ENCODE measurements at places on chromosomes 2 and 18.
A peak's percentile ranks its signal among the peaks of the same experiment; 100 is the strongest.

DNA sequence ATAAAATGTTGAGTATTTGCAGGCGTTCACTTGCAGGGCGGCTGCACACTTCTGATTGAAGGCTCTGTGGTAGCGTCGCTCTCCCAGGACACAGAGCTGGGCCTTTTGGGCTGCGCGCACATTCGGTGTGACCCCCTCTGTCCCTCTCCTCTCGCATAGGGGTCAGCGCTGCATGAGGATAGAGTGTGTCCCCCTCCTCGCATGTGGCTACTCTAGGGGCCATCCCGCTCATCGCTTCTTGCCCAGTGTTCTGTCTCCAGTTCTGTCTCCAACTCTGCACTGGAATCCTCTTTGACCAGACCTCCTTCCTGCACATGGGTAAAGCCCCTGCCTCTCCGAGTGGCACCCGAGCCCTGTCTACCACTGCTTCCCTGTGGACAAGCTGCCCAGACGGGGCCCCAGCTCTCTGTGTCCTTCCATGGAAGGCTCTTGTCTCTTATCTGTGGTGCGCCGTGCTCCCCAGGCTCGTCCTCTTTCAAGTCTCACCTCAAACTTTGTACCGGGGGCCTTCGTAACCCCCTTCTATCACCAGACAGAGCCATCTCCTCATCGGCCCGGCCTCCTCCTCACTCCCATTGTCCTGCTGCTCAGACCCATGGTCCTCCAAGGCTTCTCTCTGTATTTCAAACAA is 278.0 kb upstream of the HDAC4 start:
- DNase-seq: no peak

- peak; percentile 64 for DNase-seq
Measured at GRCh38 chr2:224909885-224910573, 132.2 kb downstream of the DOCK10 start.

DNA sequence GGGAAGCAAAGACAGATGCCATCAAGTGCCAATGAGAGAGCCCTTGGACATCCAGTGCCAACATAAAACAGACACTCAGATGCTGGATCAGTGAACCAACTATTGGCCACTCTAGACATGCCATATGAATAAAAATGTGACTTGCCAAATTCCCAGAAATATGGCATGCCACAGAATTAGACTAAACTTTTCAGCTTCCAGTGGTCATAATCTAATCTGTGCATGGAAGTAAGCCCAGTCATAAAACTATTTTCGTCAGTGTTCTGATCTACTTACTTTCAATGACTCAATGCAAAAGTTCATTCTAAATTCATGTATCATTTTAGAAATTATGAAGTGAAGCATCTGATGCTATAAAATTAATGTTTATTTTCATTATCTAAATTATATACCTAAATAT is 1506.2 kb upstream of the NXPH2 start:
- no peak for DNase-seq

- DNase-seq: no peak
Measured at GRCh38 chr2:9279426-9279825, 72.8 kb downstream of the ASAP2 start.

DNA sequence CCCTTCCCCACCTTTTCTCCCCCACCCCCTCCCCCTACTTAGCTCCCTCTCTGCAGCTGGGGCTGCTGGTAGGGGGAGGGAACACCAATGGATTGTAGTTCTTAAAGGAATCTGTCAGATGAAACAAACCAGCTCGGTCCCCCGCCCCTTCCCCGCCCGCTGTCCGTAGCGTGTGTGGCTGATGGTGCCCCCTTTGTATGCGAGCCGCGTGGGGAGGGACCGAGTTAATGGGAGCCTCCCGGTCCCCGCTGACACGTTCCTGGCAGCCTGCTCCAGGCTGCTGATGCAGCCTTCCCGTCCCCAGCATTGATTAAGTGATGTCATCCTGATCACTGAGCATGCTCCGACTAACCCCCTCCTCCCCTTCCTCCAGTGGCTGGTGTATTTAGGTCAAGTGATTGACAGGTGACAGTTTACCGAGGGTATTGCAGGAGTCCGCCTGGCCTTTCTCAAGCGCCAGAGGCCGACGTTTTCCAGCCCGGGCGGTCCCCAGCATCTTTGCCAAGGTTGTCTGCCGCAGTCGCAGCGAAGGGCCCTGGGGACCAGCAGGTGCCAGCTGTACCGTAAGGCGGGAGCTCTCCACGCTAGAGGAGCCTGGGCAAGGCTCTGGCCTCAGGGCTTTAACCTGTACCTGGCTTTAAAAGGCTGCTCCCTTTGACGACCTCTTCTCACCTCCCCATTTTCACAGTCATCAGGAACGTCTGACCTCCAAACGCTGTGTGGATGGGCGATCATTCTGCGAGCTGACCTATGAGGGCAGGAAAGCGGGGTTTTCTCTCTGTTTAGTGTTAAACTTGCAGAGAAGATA is 1.8 kb downstream of the KIF5C start:
- DNase-seq: peak; percentile 70

DNA sequence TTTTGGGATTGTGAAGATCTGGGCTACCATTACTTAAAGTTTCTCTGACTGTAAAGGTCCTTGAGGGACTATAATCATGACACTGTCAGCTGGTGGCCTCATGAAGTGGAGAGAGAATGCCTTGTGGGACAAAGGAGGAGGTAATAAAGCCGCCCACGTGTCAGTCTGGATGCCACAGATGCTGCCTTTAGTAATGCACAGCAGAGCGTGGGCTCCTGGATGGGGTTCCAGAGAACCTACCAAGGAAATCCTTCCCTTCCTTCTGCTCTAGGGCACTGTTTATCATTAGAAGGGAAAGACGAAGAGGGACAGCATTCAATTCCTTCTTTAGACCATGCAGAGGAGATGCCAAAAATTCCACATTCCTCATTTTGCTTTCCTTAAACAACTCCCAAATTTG is 63.5 kb downstream of the COL5A2 start:
- no peak for DNase-seq

- DNase-seq: no peak
Measured at GRCh38 chr2:5537180-5537688, 154.9 kb upstream of the SOX11 start.

DNA sequence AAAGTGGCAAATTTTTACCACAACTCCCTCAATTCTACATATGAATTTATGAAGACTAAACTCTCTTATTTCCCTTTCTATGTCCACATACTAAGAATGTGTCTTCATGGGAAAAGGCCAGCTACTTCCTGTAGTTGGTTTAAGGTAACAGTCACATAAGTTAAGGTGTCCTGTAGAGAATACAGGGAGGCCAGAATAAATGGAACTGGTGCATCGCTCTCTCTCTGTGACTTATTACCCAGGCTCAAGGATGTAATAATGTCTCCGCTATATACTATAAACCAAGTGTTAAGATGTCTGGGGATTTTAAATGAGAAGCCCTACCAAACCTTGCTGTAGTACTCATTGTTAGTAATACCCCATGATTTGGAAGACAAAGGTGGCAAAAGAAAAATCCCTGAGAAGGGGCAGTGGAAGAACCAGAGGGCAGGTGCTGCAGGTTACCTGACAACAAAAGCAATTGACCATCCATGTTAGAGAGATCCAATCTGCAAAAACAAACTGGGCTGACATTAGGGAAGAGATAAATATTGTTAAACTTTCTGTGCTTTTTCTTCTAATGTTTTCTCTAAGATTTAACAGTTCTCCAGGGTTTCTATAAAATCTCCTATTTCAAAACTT is 372.8 kb downstream of the TMX3 start:
- DNase-seq: no peak

- DNase-seq: no peak
Measured at GRCh38 chr18:43420950-43421349, 143.7 kb upstream of the SYT4 start.

DNA sequence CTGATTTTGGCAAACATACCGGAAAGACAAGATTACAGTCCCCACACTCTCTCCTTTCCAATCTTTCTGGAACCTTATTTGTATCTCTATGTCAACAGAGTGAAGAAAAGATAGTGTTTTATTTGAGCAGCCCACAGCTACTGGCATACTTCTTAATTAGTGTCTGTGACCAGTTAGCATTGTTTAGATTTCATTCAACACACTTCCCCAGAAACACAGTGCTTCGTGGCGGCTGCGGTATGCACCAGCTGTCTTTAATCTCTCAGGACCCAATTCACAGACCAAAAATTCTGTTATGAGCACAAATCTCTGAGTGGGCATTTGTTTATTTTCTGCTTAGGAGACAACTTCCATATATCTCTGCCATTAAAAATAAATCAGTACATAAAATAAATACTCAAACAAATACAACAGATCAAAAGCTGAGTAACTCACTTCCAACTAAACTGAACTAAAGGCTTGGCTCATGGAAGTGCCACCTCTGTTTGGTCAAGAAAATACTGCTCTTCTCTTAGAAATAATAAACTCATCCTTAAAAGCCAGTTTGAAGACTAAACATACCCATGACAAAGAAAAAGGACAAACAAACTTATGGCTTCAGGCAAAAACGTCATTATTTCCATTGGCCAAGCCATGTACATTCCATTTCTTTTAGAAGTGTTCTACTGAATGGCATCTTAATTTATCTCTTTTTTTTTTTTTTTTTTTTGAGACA is 392.4 kb downstream of the TXNL1 start:
- no peak for DNase-seq

- no peak for DNase-seq
Measured at GRCh38 chr2:2812117-2812516, 481.0 kb upstream of the MYT1L start.

DNA sequence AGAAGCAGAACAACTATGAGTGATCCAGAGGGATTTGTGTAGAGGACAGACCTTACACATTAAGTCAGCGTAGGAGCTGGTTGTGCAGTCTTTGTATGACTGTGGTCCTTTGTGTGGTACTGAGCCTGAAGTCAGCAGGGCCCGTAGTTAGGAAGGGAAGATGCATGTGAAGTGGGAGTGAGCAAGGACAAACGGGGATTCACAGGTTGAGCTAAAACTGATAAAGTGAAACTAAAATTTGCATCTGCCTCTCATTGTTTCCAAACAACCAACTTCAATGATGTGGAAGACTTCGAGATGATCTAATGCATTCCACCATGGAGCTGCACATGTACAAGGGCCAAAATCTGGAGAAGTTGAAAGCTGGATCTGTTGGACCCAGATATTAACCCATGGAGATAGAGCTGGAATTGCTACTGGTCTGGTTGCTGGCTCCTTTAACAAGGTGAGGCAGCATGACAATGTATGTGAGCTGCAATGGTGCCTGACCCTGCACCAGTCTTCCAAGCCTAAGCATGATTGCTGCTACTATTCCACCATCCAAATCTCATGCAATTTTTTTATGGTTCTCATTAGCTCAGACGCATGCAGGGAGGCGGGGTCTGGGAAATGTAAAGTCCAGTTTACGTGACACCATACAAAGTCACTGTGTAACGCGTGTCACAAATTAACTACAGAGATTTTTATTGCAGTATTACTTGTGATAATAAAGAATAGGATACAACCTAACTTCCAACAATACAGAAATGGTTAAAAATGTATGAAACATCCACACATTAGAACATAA is 12.1 kb upstream of the CYBRD1 start:
- no peak for DNase-seq

DNA sequence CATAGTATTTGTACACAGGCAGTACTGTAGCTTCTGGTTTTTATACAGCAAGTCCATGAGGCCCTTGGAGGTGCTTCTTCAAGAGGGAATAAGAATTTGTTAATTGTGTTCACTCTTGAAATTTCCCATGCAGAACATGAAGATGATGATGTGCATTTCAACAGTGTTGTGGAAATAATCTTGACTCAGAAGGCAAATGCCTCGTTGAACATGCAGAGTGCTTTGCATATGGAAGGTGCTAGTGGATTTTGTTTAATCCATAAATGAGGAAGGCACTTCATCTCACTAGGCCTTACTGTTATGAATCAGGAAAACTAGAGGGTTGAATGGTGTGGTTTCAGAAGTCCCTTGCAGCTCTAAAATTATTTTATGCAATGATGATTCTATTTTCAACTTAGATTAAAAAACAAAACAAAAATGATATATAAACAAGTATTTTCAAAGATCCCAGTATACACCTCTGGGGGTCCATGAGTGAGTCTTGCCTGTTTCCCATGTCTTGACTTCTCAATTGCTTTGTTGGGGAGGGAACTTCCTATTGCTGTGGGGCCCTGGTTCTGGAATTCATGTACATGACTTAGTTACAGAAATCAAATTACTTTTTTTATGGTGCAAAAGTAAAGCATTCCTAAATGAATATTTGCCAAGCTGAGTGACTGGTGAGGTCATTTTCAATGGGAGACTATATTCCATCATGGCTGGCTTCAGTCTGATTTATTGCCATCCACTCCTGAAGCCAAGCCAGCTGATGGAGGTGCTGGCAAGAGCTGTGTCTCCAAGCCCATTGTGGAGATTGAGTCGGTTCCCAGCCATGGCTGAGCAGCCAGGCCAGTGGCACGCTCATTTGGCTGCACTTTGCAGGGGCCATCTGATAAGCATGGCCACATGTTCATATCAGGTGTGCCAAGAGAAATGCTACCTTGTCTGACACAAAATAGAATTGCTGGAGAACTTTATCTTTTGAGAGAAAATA is 56.5 kb downstream of the MGAT5 start:
- no peak for DNase-seq

GRCh38 chr2:173161507-173161906 is 85.9 kb downstream of the MAP3K20 start:
- DNase-seq: no peak
